ENCODE measurements at places on chromosomes 6 and 20.
A peak's percentile ranks its signal among the peaks of the same experiment; 100 is the strongest.

DNA sequence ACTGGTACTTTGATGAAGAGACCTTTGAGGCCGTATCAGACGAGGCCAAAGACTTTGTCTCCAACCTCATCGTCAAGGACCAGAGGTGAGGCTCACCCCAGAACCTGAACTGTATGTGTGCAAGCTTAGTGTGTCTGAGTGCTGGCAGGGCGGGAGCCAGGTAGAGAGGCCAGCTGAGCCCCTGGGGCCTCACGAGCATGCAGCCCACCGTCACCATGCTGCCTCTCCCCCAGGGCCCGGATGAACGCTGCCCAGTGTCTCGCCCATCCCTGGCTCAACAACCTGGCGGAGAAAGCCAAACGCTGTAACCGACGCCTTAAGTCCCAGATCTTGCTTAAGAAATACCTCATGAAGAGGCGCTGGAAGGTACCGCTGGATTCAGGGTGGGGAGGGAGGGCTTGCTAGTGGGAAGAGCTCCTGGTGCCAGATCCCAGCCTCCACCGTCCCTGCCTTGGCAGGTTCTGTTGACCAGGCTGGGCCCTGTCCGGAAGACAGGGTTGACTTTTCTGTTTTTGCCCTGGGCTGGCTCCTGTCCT lies 12.7 kb downstream of the MYLK2 start:
- no peak for DNase-seq

DNA sequence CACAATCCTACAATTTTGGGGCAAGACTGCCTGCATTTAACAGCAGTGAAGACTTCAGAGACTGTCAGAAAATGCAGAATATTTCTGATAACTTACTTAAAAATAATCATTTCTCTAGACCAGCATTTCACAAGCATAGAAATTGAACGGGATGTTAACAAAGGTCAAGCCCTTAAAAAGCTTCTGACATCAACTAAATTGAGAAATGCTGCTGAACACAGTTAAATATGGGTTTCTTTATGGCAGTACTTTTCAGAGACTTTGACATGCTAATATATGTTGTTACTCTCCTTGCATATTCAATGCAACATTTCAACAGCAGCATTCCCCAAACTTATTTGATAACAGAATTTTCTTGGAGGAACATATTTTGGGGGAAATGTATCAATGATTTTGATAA lies 84.5 kb downstream of the KIF13A start:
- no peak for DNase-seq

- DNase-seq, result no peak
Measured at GRCh38 chr6:41561931-41562911, 16.0 kb downstream of the FOXP4 start.

DNA sequence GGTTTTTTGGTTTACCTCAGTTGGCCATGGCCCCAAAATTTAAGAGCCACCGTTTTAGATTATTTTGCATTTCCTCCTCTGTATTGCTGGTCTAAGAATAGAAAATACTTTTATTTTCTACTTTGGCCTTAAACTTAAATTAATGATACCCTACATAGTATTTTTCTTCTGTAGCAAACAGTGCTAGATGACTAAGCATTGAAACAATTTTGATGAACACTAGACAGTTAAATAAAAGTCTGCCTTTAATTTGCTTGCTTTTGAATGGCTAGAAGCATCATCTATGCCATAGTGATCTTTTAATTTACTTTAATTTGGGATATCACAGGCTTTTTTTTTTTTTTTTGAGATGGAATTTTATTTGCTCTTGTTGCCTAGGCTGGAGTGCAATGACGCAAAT lies 106.4 kb downstream of the CD109 start:
- no peak for DNase-seq

- no peak for DNase-seq
Measured at GRCh38 chr6:53659458-53659857, 6.1 kb downstream of the KLHL31 start.

DNA sequence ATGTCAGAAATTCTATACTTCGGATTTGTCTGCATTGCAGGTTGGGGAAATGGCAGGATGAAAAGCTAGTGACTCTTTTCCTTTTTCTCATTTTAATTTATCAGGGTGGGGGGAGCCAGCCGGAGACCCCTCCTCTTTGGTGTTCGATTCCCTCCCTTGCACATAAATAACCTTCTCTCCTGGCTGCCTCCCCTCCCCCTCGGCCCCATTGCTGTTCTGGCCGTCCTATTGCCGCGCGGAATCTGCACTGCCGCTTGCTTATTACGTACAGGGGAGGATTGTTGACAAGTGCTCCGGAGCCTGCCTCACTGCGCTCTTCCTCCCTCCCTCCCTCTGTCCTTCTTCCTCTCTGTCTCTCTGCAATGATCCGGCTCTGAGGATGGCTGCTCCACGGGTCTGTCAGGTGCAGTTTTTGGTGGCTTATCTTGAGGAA lies 154.7 kb downstream of the JARID2 start:
- peak; percentile 51 for DNase-seq

DNA sequence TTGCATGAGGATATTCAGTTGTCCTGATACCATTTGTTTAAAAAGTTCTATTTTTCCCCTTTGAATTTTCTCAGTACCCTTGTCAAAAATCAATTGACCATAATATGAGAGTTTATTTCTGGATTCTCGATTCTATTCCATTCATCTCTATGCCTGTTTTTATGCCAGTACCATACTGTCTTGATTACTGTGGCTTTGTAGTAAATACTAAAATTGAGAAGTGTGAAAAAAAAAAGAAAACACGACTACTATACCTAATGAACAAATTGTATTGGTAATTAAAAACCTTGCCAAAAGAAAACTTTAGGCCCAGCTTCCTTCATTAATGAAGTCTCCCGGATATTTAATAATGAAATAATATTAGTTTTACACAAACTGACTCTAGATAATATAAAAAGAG lies 185.7 kb downstream of the TBC1D7 start:
- DNase-seq, result no peak

- DNase-seq, result no peak
Measured at GRCh38 chr6:152905551-152906299, 77.1 kb downstream of the FBXO5 start.

DNA sequence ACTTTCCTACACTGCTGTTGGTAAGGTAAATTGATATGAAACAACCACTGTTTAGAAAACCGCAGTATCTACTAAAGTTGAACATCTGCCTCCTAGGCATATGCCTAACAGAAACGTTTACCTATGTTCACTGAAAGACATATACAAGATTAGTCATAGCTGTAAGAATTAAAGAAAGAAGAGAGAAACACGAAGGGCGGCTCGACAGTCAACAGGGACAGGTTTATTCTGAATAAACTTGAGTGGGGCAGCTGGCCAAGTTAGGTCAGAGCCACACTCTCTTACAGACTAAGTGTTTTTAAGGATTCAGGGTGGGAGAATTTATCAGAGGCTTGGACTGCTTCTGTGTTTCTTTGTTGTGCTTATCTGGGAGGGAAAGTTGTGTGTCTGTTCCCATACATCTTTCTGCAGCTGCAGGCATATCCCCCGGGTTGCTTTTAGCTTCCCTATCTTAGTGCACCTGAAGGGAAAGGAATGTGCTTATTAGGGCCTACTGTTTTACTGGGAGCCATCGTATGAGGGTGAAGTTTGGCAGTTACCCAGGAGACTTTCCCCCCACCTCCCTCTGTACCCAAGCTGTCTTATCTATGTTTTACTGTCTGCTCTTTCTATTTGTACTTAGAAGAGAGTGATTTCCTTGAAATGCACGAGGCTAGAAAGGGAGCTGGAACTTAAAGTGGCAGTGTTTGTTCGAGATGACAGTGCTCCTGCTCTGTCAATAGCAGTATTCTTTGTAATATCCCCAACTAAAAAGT lies 20.4 kb downstream of the PROCR start:
- DNase-seq, result no peak

- peak; percentile 22 for DNase-seq
Measured at GRCh38 chr20:10427060-10427692, 6.8 kb downstream of the MKKS start.

DNA sequence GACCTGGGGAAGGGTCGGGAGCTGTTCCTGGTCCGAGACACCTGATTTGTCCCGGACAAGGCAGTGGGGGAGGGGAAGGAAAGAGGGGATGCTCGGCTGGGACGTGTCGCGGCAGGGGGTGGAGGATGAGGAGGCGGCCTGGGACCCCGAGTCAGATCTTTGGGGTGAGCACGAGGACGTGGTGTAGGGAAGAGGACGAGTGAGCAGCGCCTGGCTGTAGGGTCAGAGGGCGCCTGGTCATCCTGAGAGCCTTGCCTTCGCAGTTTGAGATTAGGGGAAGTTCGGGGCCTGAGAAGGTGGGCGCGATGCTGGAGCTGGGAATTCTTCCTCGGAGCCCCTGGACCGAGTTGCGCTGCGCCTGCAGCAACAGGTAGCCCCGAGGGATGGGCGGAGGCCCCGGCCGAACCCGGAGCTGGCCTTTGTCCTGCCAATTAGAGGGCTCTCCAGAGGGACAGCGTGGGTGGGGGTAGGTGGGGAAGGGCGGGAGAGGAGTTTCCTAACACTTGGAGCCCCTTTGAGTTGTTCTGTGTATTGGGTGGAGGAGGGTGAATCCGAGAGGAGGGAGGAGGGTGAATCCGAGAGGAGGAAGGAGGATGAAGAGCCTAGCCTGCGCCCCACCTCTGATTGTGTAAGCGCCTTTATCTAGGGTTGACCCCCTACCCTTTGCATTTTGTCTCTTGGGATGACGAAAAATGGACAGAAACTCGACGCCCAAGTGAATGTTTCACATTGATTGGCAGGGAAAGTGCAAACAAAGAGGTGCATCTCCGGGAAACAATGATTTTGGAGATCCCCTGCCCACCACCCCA lies 72.0 kb downstream of the SOX4 start:
- no peak for DNase-seq

- peak; percentile 59 for DNase-seq
Measured at GRCh38 chr6:16432075-16433032, 194.0 kb downstream of the GMPR start.

- DNase-seq, result no peak
Measured at GRCh38 chr6:87807475-87807874, 105.4 kb upstream of the AKIRIN2 start.

GRCh38 chr20:45406260-45407066 lies 1.6 kb upstream of the DBNDD2 start:
- no peak for DNase-seq

GRCh38 chr6:127869772-127870404 lies 31.0 kb downstream of the THEMIS start:
- no peak for DNase-seq

DNA sequence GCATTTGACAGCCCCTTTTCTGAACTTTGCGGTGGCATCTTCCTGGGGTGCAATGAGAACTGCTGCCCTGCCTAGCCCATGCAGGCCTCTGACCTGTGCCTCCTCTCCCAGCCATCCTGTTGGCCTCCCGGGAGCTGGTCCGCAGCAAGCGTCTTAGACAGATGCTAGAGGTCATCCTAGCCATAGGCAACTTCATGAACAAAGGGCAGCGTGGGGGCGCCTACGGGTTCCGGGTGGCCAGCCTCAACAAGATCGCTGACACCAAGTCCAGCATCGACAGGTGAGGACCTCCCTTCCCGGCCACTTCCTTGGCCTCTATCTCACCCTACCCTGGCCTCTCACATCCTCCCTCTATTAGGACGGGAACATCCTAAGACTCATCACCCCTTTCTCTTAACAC lies 37.6 kb downstream of the MOCS1 start:
- no peak for DNase-seq

- DNase-seq, result no peak
Measured at GRCh38 chr20:19807191-19807945, 49.3 kb downstream of the RIN2 start.

GRCh38 chr20:37934634-37935375 lies 31.9 kb downstream of the VSTM2L start:
- DNase-seq, result no peak

DNA sequence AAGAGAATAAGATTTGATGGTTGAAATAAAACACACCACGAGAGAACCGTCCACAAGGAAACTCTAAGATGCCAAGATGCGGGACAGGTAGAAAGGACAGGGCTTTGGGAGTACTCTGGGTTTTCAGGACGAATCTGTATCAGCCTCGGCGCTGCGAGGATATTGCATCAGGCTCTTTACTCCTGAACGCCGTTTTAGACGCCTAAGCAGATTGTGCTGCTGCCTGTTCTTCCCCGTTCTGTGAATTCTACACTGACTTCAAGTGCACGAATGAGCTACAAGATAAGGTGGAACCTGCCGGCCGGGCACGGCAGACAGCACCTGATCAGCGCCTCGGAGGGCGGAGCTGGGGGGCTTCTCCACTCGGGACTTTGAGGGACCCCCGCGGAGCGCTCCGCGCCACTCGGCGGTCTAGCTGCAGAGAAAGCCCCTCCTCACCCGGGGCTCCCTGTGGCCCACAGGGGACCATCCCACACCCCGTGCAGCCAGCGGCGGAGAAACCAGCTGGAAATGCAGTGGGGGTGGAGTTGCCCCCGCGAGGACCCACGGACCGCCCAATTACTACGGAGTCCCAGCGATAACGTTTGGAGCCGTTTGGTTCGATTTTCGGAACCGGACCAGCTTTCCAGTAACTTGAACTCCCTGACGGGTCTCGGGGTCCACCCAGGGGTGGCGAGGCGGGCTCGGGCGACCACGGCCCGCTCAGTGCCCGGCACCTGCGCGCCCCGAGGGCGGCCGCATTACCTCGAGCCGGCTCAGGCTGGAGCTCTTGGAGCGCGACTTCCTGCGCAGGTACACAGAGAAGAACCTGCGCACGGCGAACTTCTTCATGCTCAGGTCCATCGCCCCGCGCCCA lies 646 bp downstream of the RPS6KA2 start:
- DNase-seq, result peak; percentile 9

GRCh38 chr6:13794184-13794583 lies 20.2 kb downstream of the MCUR1 start:
- DNase-seq, result no peak

GRCh38 chr6:164291224-164291623 lies 876.7 kb downstream of the QKI start:
- DNase-seq, result no peak

DNA sequence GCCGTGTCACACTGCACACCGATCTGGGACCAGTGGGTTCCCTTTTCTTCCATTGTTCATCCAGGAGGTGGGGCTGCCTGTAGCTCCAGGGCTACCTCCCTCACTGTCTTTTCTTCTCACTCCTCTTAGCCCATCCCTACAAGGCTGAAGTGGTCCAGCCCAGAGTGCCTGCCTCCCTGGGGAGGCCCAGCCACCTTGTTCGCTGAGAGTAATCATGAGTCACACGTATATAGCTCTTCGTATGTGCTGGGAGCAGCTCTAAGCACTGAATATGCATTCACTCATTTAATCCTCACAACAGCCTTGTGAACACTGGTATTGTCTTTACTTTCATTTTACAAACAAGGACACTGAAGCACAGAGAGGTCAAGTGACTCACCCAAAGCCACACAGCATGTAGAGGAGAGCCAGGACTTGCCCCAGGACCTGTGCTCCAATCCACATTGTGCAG lies 14.7 kb upstream of the CCDC167 start:
- DNase-seq, result no peak

DNA sequence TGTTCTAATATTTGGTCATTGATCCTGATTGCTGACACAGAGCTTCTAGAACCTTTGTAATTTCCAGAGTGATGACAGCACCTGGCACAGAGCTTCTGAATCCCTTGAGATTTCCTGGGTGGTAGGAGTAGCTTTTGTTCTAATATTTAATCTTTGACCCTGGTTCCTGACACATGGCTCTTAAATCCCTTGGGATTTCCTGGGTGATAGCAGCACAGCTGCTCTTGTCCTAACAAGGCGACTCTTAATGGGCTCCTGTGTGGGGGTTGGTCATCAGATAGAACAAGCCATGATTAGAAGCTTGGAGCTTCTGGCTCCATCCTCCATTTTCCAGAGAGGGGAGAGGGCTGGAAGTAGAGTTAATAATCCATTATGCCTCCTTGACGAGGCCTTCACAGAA lies 18.4 kb downstream of the GMPR start:
- no peak for DNase-seq

- no peak for DNase-seq
Measured at GRCh38 chr6:101918471-101918870, 525.0 kb downstream of the GRIK2 start.
